ENCODE measurements at places on chromosomes 12 and 14. TPM values are rescaled to one million over a fixed set of nuclear protein-coding genes. Genes with fewer than 3 reads are reported as not detected.
A peak's percentile ranks its signal among the peaks of the same experiment; 100 is the strongest.

- no peaks in the 10 kb centered on the region for H3K27me3 ChIP-seq
- H3K4me1 ChIP-seq, result no peaks in the 10 kb centered on the region
- no peak overlapping the region for H3K27ac ChIP-seq
- no peak for DNase-seq
- no peak overlapping the region for H3K4me3 ChIP-seq
These were observed 9.4 kb upstream of the SELPLG start for GRCh38 chr12:108642899-108643654.

GRCh38 chr12:91289906-91290305, 107.3 kb upstream of the DCN start:
- no peaks in the 10 kb centered on the region for H3K36me3 ChIP-seq
- no peaks in the 10 kb centered on the region for H3K4me1 ChIP-seq
- no peak overlapping the region for H3K4me3 ChIP-seq
- H3K27me3 ChIP-seq, result no peaks in the 10 kb centered on the region
- no peak overlapping the region for H3K27ac ChIP-seq

DNA sequence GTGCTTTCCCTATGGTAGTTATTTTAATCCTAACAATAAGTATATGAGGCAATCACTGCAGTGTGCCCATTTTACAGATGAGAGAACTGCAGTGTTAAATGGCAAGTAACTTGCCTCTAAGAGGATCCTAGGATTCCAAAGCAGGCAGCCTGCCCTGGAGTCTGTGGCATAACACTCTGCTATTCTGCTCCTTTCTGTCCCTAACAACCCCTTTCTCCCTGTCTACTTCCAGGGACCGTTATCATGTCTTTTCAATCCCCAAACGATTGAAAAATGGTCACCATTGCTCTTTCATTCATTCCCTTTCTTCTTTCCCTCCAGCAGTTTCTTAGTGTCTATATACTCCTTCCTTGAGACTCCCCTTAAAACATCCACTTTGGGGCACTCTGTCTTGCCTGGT, 1.3 kb upstream of the ANO2 start:
- DNase-seq, result no peak
- no peak overlapping the region for H3K4me3 ChIP-seq
- H3K27me3 ChIP-seq, result peaks cover 5% of the 10 kb centered on the region

DNA sequence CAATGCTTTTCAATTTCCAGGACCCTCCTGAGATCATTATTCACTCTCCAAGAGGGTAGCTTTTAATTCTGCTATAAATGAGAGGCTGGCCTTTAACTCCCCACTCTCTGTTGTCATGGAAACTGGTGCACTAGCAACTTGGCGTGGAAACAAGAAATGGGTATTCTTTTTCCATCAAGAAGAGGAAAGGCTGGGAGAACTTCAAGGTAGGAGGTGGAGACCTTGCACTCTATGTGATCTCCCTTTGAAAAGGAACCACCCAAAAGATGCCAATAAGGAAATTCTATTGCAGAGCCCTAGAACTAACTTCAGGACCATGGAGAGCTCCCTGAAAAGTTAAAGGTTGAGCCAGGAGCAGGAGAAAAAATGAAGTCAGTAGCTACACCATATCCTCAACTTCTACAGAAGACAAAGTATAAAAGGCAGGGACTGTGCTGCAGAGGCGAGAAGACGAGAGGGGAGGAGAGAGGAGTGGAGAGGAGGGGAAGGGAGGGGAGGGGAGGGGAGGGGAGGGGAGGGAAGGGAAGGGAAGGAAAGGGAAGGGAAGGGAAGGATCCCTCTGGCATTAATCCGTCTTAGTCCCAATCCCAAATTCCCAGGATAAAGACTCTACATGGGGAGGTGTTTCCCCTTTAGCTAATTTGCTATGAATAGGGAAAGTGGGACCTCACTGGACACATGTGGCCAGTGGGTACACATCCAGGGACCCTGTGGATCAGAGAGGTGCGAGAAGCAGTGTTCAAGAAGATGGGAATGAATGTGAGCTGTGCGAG, 46.7 kb upstream of the FICD start:
- H3K4me3 ChIP-seq, result no peak overlapping the region
- no peak overlapping the region for H3K27ac ChIP-seq
- DNase-seq, result no peak
- no peaks in the 10 kb centered on the region for H3K4me1 ChIP-seq

Gene KRT83
- total RNA-seq, result not detected

Gene GALNT6
- total RNA-seq, result 1.1 TPM

DNA sequence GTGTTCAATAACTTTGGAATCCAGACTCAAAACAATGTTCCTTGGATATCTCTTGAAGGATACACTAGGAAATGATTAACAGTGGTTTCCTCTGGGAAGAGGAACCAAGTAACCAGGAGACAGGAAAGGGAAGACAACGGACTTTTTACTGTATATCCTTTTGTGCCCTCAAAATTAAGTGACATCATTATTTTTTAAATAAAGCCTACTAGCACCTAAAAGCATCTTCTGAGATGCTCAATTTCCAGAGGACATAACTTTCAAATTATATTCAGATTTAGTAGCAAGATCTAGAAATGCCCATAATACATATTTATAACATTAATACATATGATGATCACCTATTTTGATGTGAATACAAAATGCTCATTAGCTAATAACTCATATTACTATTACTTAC, 6.5 kb downstream of the HECTD1 start:
- no peak overlapping the region for H3K4me3 ChIP-seq
- H3K36me3 ChIP-seq, result no peaks in the 10 kb centered on the region
- H3K4me1 ChIP-seq, result no peaks in the 10 kb centered on the region
- no peak for DNase-seq
- no peaks in the 10 kb centered on the region for H3K27me3 ChIP-seq
- H3K27ac ChIP-seq, result no peak overlapping the region

Gene CLEC2B
- 4.1 TPM for total RNA-seq

Gene NUP107
- total RNA-seq, result 37.0 TPM

Gene ANKRD33
- not detected for total RNA-seq

- DNase-seq, result no peak
- no peak overlapping the region for H3K27ac ChIP-seq
- H3K4me1 ChIP-seq, result no peaks in the 10 kb centered on the region
- peaks cover 44% of the 10 kb centered on the region for H3K27me3 ChIP-seq
- no peaks in the 10 kb centered on the region for H3K36me3 ChIP-seq
These were observed 4.6 kb downstream of the FOXG1 start for GRCh38 chr14:28771168-28771567.

DNA sequence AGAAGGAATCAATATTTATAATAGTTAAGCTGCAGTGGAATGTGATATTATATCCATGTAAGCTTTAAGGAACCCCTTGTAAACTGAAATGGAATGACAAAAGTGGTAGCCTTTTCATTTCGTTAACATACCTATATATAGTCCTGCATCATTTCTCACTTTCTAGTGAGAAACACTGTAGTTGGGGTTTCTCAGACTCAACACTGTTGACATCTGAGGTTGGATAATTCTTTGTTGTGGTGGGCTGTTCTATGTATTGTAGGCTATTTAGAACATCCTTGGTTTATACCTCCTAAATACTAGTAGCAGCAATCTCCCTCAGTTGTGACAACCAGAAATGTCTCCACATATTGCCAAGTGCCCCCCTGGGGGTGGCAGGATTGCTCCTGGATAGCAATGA, 79.1 kb downstream of the RAD52 start:
- no peak overlapping the region for H3K27ac ChIP-seq
- H3K27me3 ChIP-seq, result no peaks in the 10 kb centered on the region
- DNase-seq, result no peak
- no peaks in the 10 kb centered on the region for H3K36me3 ChIP-seq
- H3K4me3 ChIP-seq, result no peak overlapping the region
- no peaks in the 10 kb centered on the region for H3K4me1 ChIP-seq

Gene KLHL33
- total RNA-seq, result 0.77 TPM

Gene AJUBA
- 27.9 TPM for total RNA-seq

- H3K27ac ChIP-seq, result no peak overlapping the region
- no peaks in the 10 kb centered on the region for H3K4me1 ChIP-seq
- no peak overlapping the region for H3K4me3 ChIP-seq
- DNase-seq, result no peak
These were observed 242.3 kb downstream of the CCER1 start for GRCh38 chr12:90712671-90713070.

GRCh38 chr14:84929086-84929485, 600.9 kb upstream of the FLRT2 start:
- H3K36me3 ChIP-seq, result no peaks in the 10 kb centered on the region
- DNase-seq, result no peak
- H3K4me1 ChIP-seq, result no peaks in the 10 kb centered on the region
- no peak overlapping the region for H3K4me3 ChIP-seq

Gene KLRK1
- total RNA-seq, result 2.8 TPM

- H3K4me3 ChIP-seq, result no peak overlapping the region
- no peaks in the 10 kb centered on the region for H3K4me1 ChIP-seq
- peaks cover 6% of the 10 kb centered on the region for H3K36me3 ChIP-seq
- H3K27me3 ChIP-seq, result no peaks in the 10 kb centered on the region
These were observed 33.0 kb downstream of the P2RX2 start for GRCh38 chr12:132651444-132652100.

DNA sequence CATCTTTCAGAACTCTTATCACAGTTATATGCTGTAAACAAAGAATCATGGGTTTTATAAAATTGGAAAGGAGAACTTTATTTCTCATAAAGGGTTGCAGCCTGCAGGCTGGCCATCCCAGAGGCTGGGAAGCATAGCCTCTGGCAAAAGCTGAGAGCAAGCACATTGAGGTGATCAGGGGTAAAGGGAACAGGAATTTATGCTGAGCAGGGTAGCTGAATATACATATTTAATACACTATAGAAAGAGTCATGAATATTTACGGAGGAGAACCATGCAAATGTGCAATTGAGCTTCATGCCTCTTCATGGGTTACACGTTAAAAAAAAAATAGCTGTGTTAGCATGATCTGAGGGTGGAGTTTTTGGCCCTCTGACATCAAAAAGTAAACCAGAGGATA, 653.3 kb downstream of the NRXN3 start:
- no peak for DNase-seq
- no peak overlapping the region for H3K4me3 ChIP-seq
- peaks cover 2% of the 10 kb centered on the region for H3K27me3 ChIP-seq
- no peaks in the 10 kb centered on the region for H3K36me3 ChIP-seq
- no peak overlapping the region for H3K27ac ChIP-seq

GRCh38 chr12:125070661-125071390, 5.6 kb downstream of the AACS start:
- H3K27ac ChIP-seq, result no peak overlapping the region
- H3K4me1 ChIP-seq, result peaks cover 5% of the 10 kb centered on the region
- no peak for DNase-seq
- H3K36me3 ChIP-seq, result no peaks in the 10 kb centered on the region

DNA sequence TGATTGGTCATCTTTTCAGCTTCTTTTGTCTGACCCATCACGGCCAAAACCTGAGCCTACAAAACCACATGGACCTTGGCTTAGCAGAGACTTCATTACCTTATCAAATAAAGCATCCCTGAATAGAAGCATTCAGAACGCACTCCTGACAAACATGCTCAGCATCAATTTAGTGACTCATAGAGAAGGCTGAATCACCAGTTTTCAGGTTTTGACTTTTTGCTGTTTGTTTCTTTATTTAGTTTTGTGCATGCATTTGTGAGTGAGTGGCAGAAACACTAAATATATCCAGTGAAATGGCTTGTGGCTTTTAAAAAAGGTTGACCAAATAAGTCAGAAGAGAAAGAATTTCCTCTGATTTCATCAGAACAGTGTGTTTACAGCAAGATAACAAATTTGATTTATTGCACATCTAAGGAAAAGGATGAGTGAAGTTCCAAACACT, 19.0 kb upstream of the OVCH1 start:
- no peak overlapping the region for H3K4me3 ChIP-seq
- H3K27me3 ChIP-seq, result no peaks in the 10 kb centered on the region
- DNase-seq, result no peak
- no peaks in the 10 kb centered on the region for H3K36me3 ChIP-seq
- H3K27ac ChIP-seq, result no peak overlapping the region
- H3K4me1 ChIP-seq, result no peaks in the 10 kb centered on the region

Gene INF2
- 50.1 TPM for total RNA-seq

- no peaks in the 10 kb centered on the region for H3K36me3 ChIP-seq
- H3K27me3 ChIP-seq, result no peaks in the 10 kb centered on the region
- H3K27ac ChIP-seq, result no peak overlapping the region
- H3K4me3 ChIP-seq, result no peak overlapping the region
- DNase-seq, result no peak
These were observed 33.4 kb downstream of the SPTB start for GRCh38 chr14:64846319-64846718.

GRCh38 chr14:99538275-99538674, 57.1 kb downstream of the CCNK start:
- DNase-seq, result no peak
- H3K4me3 ChIP-seq, result no peak overlapping the region
- H3K36me3 ChIP-seq, result no peaks in the 10 kb centered on the region
- no peaks in the 10 kb centered on the region for H3K4me1 ChIP-seq
- peak overlapping the region; percentile 30 for H3K27ac ChIP-seq
